ENCODE measurements at places on chromosomes 6 and 20.

GRCh38 chr6:85469276-85470022, 19.6 kb downstream of the NT5E start:
- no peak for DNase-seq

DNA sequence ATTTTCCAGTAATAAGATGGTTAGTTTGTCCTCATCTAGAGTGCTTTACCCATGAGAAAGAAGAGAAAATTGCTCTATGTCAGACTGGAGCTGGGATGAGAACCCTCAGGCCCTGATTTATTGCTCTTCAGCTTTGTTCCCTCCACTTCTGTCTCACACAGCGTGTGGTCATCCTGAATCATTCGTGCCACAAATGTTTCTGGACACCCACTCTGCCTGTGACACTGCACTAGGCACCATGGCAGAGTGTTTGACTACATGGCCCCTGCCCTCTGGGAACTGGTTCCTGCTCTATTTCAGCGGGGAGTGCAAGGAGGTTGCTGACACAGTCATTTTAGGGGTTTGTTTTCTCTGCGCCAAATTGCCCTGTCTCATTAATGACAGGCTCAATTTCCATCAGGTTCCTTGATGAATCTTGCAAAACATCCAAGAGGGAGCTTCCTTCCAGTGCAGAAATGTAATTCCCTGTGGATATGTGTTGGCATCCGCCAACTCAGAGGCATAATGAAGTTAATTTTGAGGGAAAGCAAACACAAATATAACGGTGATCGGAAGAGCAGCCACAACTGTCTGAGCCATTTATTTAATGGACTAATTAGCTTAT, 207.5 kb downstream of the CLIC5 start:
- no peak for DNase-seq

DNA sequence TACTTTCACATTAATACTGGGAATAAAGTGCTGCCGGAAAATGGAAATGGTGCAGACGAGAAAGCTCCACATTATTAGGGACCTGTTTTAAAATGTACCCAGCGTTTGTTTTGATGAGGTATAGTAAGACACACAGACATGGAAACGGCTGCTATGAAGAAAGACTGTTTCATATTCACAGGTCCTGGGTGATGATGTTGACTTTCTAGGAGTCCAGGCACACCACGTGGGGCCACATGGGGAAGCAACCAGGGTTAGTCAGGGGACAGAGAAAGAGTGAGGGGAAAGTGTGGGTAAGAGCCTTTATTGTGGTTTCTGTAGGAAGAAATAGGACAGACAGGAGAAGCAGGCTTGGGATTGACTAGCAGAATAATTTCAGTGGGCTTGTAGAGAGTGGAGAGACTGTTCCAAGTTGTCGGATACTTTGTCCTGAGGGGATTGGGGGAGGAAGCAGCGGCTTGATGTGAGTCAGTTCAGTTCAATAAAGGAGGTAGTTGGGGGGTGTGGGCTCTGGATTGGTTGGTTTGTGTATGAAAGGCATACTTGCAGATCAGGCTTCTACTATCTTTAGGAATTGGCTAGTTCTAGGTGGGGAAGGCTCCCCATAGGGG, 112.0 kb upstream of the MCHR2 start:
- no peak for DNase-seq

- no peak for DNase-seq
These were observed 17.7 kb upstream of the CCDC167 start for GRCh38 chr6:37517411-37517812.

DNA sequence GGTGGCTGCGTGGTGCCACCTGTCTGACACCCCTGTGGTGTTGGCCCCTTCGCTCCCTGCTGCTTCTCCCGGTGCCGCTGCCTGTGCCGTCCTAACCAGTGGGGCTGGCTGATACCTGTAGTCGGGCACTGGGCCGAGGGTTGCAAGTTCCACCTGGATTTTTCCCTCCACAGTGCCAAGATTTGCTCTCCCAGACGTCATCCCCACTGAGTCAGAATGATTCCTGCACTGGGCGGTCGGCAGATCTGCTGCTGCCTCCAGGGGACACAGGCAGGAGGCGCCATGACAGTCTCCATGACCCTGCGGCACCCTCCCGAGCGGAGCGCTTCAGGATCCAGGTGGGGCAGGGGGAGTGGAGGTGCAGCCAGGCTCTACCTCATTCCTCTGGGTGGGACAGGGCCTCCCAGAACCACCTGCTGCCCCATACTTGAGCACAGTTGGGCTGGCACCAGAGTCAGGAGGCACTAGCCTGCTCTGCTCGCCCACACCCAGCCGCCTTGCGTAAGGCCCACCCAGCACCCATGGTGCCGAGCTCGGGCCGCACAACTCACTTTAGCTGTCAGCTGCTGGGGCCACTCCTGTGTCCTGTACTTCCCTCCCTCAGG, 60.2 kb downstream of the TCP11 start:
- DNase-seq: no peak

DNA sequence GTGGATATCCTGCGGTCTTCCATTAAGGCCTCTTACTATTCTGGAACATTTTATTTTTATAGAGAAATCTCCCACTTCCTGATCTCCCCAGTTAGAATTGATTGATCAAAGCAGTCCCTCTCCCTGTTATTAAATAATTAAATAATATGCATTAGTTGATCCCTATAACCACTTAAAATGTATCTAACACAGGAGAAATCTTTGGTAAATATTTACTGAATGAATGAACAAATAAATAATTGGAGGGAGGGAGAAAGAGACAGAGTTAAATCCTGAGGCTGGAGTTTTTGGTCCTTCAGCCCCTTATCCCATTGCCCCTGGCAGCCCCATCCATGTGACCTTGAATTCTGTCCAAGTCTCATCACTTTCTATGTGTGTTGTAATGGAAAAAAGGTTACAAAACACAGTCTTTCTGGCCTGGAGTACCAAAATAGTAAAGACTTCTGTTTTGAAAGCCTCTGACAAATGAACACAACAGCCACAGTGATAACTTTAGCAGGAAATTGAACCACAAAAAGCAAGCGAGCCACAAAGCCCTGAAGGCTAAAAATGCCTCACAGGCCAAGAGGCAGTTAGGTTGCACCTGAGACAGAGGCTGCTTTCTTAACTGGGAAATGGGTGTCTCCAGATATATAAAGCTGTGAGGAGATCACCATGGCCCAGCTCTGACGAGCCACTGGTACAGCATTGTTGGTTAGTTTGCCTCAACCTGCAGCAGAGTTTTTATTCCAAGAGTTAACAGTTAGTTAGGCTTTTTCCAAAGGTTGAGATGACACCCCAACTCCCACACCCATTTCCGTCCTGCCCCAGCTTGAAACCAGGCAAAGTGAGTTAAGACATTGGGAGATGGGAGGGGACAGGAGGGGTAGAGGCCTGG, 11.3 kb downstream of the NT5E start:
- DNase-seq: no peak

- DNase-seq: no peak
These were observed 68.3 kb upstream of the BTBD3 start for GRCh38 chr20:11849270-11849915.

DNA sequence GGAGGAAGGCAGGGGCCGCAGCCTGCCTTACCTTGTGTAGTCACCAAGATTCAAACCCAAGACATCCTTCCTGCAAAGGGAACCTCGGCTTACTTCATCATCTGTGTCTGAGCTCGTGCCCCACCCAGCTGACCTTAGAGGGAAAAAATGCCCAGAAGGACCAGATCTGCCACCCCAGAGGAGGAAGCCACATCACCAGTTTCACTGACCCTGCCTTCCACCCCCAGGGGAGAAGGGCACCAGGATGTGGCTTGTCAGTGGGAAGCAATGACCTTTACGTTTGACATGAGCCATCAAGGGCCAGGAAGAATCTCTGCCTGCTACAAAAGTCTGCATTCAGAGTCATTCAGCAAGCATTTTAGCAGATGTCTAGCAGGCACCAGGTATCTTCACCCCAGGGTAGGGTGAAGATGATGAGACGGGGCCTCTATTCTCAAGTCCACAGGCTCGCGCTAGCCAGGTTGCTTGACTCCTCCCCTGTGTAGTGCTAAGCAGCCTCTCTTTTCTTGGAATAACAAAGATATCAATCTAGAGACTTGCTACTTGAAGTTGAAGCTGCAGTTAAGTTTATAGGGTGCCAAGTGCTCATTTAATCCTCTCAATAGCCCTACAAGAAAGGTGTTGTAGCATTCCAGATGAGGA, 28.1 kb downstream of the HM13 start:
- DNase-seq: no peak

All from D721Med (cell line).